ENCODE measurements at places on chromosomes 3 and 15.
A peak's percentile ranks its signal among the peaks of the same experiment; 100 is the strongest.

GRCh38 chr15:43519196-43519595, 1.8 kb downstream of the MAP1A start:
- DNase-seq, result no peak

GRCh38 chr15:88419830-88420229, 47.4 kb downstream of the MRPL46 start:
- DNase-seq, result no peak

DNA sequence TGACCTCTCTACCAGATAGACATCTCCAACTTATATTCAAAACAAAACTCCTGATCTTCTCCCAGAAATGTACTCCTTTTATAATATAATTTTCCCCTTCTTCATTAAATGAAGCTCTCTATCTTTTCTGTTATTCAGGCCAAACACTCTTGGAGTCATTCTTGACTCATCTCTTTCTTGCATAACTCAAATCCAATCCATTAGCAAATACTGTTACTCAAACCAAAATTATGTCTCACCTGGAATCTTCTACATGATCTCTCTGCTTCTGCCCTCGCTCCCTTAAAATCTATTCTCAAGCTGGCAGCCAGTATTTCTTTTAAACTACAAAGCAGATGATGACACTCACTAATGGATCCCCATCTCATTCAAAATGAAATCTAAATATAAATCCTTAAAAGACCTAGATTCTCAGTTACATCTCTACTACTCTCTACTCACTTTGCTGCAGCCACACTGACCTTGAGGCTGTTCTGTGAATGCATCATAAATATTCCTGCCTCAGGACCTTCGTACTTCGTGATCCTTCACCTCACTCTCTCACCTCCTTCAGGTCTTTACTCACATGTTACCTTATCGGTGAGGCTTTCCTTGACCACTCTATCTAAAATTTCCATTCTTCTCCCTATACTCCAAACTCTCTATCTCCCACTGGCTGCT, 160.9 kb downstream of the TBC1D5 start:
- DNase-seq, result no peak

DNA sequence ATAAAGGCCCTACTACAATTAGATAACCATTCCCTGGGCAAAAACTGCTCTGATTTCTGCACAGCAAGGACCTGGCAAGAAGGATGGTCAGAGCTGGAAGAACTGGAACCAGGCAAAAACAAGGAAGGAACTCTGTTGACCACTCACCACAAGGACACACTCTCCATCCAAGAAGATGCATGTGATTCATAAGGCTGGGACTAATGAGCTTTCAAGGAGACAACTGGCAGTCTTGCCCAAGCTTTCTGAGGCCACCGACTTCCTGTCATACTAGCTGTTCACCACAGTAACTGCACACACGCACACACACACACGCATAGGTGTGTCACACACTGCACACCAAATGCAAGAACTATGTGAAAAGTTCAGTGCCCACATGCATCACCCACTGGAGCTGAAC, 256.6 kb downstream of the OCA2 start:
- DNase-seq, result peak; percentile 20

- DNase-seq, result no peak
These were observed 8.7 kb downstream of the SEMA3F start for GRCh38 chr3:50163572-50164455.

- DNase-seq, result no peak
These were observed 5.0 kb upstream of the HES1 start for GRCh38 chr3:194130807-194131589.

- DNase-seq, result no peak
These were observed 114.7 kb upstream of the BHLHE40 start for GRCh38 chr3:4864503-4864902.

GRCh38 chr15:78047761-78048627, 29.5 kb downstream of the TBC1D2B start:
- DNase-seq, result peak; percentile 58

DNA sequence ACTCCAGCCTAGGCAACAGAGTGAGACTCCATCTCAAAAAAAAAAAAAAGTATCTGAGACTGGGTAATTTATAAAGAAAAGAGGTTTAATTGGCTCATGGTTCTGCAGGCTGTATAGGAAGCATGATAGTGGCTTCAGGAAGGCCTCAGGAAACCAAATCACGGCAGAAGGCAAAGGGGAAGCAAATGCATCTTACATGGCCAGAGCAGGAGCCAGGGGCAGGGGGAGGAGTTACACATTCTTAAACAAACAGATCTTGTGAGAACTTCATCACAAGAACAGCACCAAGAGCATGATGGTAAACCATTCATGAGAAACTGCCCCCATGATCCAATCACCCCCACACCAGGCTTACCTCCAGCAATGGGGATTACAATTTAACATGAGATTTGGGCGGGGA, 37.2 kb downstream of the ACAP2 start:
- DNase-seq, result peak; percentile 23

DNA sequence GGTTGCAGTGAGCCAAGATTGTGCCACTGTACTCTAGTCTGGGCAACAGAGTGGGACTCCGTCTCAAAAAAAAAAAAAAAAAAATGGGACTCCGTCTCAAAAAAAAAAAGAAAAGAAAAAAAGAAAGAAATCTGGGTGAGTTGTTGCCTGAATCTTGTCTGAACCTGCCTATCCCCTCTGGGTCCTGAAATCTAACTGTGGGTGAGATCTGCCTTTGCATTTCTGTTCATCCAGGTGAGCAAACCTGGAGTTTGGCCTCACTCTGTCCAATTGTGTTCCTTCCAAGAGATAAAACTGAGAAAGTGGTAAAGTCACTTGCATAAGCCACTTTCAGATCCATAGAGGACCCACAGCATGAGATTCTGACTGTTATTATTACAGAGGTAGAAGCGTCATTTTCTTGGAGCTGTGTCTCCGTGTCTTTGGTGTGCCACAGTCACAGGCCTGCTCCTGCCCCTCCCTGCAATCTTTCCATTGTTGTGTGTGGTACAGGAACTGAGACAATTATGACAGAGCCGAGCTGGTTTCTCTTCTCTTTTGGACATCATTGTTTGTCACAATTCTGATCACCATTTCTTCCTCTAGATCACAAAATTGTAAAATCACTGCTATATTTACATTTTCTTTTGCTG, 235.9 kb downstream of the LPP start:
- no peak for DNase-seq

DNA sequence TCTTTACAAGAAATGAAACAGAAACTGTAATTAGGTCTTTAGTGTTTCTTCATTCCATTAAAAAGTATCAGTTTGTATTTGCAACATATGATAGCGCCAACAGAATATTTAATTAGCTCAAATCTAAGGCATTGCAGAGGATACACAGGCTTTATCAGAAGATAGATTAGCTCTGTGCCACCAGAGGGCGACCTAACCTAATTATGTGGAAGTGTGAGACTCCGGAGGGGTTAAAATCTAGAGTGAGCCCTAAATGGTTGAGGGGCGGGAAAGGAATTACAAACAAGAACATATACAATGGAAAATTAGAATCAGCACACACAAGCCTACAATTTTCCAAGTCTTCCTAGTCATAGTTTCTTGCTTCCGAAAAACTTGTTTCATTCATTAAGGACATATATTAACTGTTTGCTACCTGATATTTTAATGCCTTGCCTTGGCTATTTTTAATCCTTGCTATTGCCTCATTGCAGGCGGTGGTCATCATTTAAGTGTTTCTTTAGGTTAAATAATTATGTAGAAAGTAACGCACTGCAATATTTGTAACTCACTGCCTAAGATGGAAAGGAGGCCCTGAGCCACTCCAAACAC, 18.0 kb upstream of the RYR3 start:
- DNase-seq, result peak; percentile 36
